ENCODE measurements at places on chromosomes 16 and 17. TPM values are rescaled to one million over a fixed set of nuclear protein-coding genes. Genes with fewer than 3 reads are reported as not detected.

GRCh38 chr17:81514739-81515529, 2.3 kb upstream of the ACTG1 start:
- peak; percentile 71 for DNase-seq

DNA sequence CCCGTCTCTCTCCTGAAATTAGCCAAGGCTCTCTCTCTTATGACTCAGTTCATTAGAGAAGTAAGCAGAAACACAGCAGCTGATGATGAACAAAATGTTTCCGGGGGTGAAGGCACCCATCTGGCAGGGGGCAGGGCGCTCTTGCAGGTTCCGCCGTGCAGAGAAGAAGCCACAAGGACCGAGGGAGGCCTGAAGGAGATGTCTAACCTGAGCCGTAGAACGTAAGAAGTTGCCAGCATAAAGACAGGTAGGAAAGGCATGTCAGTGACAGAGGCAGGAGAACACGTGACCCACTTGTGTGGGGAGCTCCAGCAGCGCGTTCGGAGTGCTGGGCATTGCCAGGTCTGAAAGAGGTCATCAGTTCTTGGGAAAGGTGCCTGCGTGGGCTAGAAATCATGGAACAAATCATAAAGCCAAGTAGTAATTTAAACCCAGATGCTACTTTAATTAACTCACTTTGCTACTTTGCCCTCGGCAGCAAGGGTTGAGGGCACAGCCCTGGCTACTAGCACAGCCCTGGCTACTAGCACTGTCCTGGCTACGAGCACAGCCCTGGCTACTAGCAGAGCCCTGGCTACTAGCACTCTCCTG, 198.6 kb downstream of the RPTOR start:
- DNase-seq = peak; percentile 39

HOXB4 gene
- 0.01 TPM for polyA plus RNA-seq

DNA sequence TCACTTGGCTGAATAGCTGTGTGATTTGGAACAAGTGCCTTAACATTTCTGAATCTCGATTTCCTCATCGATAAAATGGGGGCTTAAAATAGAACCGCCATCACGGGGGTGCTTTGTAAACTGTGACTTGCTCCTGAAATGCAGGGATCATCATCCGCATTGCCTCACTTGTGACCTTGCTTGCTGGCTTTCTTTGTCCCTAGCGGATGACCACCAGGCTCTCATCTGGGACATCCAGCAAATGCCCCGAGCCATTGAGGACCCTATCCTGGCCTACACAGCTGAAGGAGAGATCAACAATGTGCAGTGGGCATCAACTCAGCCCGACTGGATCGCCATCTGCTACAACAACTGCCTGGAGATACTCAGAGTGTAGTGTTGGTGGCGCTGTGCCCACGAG, 11.9 kb upstream of the TACO1 start:
- no peak for DNase-seq

DNA sequence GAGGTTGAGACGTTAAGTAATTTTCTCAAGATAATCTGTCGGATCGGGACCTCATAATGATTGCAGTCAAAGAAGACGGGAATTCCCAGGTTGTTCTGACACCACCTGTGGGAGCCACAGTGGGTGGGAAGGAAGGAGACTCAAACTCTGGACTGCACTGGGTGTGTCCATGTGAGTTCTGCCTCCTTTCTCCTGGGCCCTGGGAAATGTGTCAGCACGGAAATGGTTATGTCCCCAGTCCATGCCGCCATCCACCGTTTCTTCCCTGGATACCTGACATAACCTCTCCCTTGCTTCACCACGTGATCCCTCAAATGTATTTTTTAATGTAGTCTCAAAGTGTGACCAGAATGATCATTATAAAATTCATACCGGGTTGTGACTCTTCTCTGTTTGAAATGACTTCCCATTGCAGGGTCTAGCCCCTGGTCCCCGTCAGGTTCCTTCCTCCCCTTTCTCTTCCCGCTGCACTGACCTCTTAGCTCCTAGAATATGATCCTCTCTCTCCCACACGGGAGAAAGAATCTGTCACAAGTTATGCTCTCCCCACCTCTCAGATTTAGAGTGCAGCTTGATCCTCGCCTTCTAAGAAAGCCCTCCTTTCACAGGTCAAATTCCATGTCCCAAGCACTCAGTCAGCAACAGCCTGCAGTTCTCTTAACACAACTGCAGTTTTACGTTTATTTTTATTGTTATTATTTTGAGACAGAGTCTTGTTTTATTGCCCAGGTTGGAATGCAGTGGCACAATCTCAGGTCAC, 820.0 kb upstream of the EEF2KMT start:
- no peak for DNase-seq

DNA sequence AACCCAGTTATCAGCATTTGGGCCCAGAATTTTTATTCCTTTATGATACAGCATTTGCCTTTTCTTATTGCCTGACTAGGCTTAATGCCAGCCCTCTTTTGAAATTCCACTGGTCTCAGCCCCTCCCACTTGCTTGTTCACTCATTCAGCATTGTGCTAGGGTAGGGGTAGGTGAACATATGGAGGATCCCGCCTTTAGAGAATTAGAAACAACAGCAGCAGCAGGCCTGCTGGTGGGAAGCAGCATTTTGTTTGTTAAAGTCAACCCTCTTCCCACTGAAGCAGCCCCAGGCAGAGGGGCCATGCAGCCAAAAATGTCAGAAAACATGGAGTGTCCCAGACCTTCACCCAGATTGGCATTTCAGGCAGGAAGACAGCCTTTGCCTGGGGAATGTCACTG, 1355.2 kb downstream of the CDH8 start:
- no peak for DNase-seq

DNA sequence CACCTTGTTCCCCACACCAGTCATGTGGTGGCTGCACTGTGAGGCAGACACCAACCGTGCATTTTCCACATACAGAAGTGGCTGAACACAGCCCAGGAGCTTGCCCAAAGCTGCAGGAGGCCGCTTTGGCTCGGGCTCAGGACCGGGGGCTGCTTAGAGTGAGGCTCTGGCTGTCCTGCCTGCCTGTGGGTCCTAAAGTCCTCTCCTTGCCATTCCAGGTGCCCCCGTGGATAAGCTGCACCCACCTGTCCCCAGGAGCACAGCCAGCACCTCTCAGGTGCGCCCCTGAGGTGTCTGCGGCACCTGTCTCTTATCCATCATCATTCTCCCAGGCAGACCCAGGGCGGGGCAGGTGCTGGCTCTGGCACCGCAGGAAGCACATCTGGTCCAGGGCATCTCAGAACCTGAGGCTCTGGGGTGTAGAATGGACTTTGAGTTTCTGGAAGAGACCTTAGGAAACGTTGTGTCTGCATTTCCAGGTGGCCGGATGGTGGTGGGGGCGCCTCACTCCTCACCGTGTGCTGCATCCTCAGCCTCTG, 180.5 kb upstream of the ZNF469 start:
- no peak for DNase-seq

NEUROD2 gene
- polyA plus RNA-seq = not detected

GRCh38 chr17:79833744-79834564, 5.3 kb downstream of the CBX4 start:
- DNase-seq = no peak

AIPL1 gene
- not detected for polyA plus RNA-seq

GNGT2 gene
- not detected for polyA plus RNA-seq

DNA sequence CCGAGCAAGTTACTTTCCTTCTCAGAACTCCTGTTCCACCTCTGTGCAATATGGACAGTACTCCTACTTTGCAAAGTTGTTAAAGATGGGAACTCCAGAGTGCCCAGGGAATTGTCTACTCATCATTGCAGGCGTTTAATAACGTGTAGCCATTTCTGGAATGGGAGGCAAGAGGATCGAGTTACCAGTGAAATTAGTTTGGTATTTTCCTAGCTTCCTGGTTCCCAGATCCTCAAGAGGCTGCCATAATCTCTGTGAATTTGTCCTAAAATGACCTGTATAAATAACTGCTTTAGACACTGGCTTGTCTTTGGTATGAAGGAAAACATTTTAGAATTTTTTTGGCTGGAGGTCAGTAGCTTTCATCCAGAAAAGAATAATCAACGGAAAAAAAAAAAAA, 27.7 kb downstream of the WWOX start:
- no peak for DNase-seq

KRTAP4-4 gene
- not detected for polyA plus RNA-seq

NPB gene
- polyA plus RNA-seq = 0.06 TPM

SALL1 gene
- 0.56 TPM for polyA plus RNA-seq

CD300E gene
- not detected for polyA plus RNA-seq

- DNase-seq = no peak
These were observed 28.0 kb downstream of the CTU2 start for GRCh38 chr16:88734361-88734728.

DNA sequence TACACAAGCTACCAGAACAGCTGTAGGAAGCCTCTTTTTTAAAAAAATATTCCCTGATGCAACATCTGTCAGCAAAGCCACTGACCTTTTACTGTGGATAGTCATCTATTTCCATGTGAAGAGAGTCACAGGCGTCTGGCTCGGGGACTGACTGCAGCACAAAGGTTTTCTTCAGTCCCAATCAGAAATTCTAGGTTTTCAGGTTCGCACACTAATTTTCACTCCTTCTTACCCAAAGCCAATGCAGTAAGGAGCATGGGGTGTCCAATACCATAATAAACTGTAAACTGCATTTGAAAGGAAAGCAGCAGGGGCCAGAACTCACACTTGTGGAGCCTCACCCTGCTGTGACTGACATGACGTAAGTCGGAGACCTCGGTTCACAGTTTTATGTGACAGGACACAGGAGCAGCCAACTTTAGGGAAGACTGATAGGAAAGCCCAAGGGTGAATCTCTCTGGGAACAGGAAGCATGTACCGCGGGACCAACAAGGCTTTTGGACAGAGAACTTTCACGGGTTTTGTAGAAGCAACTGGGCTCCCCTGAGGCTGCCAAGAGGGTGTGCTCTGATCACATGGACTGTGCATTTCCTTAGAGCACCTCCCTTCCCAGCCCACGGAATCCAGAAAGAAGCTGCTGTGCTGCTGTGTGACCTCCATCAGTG, 9.1 kb upstream of the TMEM100 start:
- no peak for DNase-seq

MSI2 gene
- polyA plus RNA-seq = 21.9 TPM

DNA sequence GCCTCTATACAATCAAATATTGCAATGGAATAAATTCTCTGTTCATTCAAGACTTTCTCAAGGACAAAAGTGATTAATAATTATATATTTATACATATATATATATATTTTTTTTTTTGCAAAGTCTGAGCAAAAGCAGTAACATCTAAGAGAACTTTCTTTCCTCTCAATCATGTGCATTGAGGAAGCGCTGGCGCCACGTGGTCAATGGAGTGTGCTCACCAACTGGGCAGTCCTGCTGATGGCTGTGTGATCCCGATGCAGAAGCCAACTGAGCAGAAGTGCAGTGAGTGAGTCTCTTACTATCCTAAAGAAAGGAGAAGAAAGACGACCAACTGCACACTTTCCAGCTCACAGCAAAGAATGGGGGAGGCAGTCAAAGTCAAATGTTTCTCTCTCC, 37.2 kb upstream of the ULK2 start:
- DNase-seq = no peak

- DNase-seq = peak; percentile 51
These were observed 19.3 kb downstream of the GDE1 start for GRCh38 chr16:19502395-19503131.

DNA sequence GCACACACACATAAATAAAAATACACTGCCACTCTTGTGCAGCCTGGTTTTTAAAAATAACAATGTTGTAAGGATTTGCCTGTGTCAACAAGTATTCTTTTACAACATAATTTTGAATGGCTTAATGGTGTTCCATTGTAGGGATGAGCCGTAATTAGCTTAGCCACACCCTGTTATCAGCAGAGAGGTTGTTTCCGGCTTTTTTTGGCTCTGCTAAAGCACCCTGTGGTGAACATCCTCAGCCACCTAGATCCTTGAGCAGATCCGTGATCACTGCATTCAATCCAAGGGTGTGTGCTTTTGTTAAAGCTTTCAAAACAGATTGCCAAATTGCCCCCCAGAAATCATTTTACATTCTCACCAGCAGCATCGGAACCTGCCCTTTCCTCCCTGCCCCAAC, 7.0 kb downstream of the KATNB1 start:
- no peak for DNase-seq

TBC1D3I gene
- polyA plus RNA-seq = 0.73 TPM

GRCh38 chr16:17901309-17901708, 430.5 kb upstream of the XYLT1 start:
- DNase-seq = no peak

TSR3 gene
- 54.6 TPM for polyA plus RNA-seq

IL17C gene
- 0.06 TPM for polyA plus RNA-seq

GRCh38 chr16:20916289-20916688, 15.7 kb downstream of the LYRM1 start:
- DNase-seq = no peak

DNA sequence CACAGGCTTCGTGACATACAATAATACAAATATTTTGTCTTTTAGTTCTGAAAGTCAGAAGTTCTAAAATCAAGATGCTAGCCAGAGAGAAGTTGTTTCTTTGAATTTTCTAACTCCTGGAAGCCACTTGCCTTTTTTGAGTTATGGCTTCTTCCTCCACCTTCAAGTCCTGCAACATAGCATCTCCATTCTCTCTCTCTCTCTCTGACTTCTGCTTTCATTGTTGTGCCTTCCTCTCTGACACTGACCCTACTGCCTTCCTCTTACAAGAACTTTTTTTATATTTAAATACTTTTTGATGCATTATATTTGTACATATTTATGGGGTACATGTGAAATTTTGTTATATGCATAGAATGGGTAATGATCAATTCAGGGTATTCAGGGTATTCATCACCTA, 205.9 kb downstream of the MAP2K6 start:
- DNase-seq = no peak

DNA sequence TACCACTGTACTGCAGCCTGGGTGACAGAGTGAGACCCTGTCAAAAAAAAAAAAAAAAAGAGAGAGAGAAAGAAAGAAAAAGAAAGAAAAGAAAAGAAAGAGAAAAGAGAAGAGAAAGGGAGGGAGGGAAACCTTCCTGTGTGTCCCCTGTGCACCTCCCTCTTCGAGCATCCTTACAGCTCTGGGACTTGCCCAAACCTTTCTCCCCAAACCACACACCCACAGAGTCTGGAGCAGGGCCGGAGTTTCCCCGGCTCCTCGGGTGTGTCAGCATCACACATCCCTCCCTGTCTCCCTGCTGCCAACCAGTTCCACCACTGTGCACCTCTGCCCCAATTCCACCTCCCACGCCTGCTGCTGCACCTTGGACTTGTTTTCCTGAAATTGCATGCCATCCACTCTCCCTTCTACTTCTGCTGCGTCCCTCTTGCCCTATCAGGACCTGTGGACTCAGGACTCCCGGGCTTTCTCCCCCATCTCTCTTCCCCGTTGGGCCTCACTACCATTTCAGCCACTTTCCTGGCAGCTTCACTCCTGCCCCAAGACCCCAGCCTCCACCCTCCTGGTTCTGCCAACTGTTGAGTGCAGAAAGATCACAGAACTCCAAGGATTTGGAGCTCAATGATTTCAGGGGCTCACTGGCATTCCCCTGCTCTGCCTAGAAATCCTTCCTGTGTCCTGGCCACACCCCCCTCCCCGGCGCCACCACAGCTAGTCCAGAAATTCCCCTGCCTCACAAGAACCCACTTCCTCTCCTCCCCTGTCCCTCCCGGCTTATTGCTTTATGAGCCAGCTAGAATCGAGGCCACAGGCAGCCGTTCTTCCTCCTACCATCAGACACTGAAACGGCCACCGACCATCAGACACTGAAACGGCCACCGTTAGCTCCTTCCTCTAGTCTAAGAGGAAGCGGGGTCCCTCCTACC, 3.7 kb upstream of the CDK3 start:
- peak; percentile 97 for DNase-seq

GRCh38 chr17:29619251-29619650, 3.5 kb downstream of the CORO6 start:
- no peak for DNase-seq

- DNase-seq = peak; percentile 80
These were observed 286.7 kb downstream of the SEC14L1 start for GRCh38 chr17:77427391-77427991.

SNAI3 gene
- polyA plus RNA-seq = 0.07 TPM

Data from mammary epithelial cell (primary cell).